Endodermal cell (in vitro differentiated cells): ENCODE measurements at places on chromosomes 1 and 21. TPM values are rescaled to one million over a fixed set of nuclear protein-coding genes. Genes with fewer than 3 reads are reported as not detected.

DNA sequence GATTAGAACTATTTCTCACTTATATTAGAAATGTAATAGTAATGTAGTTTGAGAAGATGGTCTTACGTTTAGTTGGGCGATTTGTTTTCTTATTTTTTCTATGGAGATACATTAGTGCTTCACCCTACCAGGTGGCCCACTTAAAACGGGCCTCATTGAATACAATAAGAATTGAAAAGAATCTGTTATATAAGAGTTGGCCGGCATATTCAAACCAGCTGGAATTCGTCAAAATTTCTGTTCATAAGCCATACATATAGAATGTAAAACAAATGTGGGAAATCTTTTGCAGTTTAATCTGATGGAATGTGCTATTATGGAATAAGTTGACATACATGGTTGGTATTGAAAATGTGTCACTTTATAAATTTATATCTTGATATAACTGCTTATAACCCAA lies 96.4 kb upstream of the C1orf105 start:
- H3K4me3 ChIP-seq = no peak overlapping the region
- H3K36me3 ChIP-seq = no peaks in the 10 kb centered on the region
- H3K27ac ChIP-seq = no peak overlapping the region
- H3K27me3 ChIP-seq = no peaks in the 10 kb centered on the region

DNA sequence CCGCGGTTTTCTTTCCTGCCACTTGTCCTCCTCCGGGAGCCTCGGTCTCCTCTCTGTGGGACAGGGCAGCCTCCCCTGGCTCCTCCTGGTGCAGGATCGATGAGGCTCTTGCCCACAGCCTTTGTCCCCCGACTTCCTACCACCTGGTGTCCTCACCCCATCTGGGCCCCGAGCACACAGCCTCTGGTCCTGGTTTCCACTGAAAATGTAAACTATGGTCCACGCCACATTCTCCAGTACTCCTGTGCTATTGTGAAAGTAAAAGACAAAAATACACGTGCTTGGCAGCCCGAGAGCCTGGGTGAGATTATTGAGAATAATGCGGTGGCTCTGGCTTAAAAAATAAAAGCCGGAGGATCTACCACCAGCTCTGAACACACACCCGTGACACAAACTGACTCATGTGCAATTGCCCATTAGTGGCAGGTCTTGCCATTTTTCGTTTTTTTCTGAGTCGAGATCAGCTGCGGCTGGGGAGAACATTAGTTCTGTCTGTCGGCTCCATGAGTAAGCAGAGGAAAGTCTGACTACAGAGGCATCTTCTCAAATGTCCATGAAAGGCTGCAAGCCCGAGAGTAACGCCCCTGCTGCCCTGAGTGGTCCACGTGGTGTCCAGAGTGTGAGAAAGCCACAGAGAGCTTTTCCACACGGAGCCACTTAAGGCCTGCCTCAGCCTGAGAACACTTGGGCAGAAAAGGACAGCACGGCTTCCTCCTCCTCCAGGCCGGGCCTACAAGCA lies 5.7 kb upstream of the COL6A2 start:
- no peak for DNase-seq
- H3K4me3 ChIP-seq = no peak overlapping the region
- H3K27ac ChIP-seq = no peak overlapping the region
- no peaks in the 10 kb centered on the region for H3K27me3 ChIP-seq

DNA sequence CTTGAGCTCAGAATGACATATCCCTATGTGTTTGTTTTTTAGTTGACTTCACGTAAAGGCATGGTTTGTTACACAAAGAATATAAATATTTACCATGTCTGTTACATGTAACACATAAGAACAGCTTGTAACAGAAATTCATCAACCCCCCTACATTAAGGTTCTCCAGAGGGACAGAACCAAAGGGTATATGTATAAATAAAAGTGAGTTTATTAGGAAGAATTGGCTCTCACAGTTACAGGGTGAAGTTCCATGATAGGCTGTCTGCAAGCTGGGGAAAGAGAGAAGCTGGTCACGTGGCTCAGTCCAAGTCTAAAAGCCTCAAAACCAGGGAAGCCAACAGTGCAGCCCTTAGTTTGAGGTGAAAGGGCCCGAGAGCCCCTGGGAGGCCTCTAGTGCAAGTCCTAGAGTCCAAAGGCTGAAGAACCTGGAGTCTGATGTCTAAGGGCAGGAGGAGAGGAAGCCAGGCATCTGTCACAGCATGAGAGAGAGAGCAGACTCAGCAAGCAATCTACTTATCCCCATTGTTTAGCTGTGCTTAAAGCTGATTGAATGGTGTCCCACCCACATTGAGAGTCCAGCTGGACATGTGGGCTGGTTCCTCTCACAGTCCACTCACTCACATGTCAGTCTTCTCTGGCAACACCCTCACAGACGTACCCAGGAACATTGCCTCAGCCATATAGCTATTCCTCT lies 15.8 kb downstream of the THRAP3 start:
- peak overlapping the region; percentile 8 for H3K4me3 ChIP-seq
- H3K27me3 ChIP-seq = no peaks in the 10 kb centered on the region
- DNase-seq = no peak
- peak overlapping the region; percentile 64 for H3K27ac ChIP-seq

ALG14 gene
- 2.5 to 7.4 TPM (median 5.9 TPM) in 3 replicates for total RNA-seq

CATSPERE gene
- 0.33 to 0.34 TPM (median 0.33 TPM) in 3 replicates for total RNA-seq

NID1 gene
- total RNA-seq = 17.6 and 18.3 TPM in 2 replicates

PLEKHN1 gene
- total RNA-seq = 3.8 and 4.6 TPM in 2 replicates

OR6P1 gene
- total RNA-seq = not detected in 3 replicates

KRTAP10-7 gene
- not detected in 2 replicates for total RNA-seq
